ENCODE measurements at places on chromosomes 3 and 15. TPM values are rescaled to one million over a fixed set of nuclear protein-coding genes. Genes with fewer than 3 reads are reported as not detected.

The MB21D2 gene
- total RNA-seq = 5.8 TPM

The PRR20G gene
- 0.80 TPM for total RNA-seq

The PCSK6 gene
- 12.0 TPM for total RNA-seq

The A4GNT gene
- not detected for total RNA-seq

The LRRN1 gene
- total RNA-seq = not detected

The CLEC3B gene
- total RNA-seq = not detected

The CADM2 gene
- 0.10 TPM for total RNA-seq

The RARRES1 gene
- total RNA-seq = 7.6 TPM

The FBXW12 gene
- total RNA-seq = not detected

The IL17RC gene
- 29.5 TPM for total RNA-seq

The PDIA5 gene
- total RNA-seq = 30.7 TPM

The BBS4 gene
- total RNA-seq = 18.8 TPM

The BCL2A1 gene
- 10.2 TPM for total RNA-seq

The TMCO5A gene
- not detected for total RNA-seq

The KCNH8 gene
- total RNA-seq = not detected

The TNFAIP8L3 gene
- total RNA-seq = 29.1 TPM

The CRYGS gene
- 1.4 TPM for total RNA-seq

The SLC24A5 gene
- total RNA-seq = not detected

The GPX1 gene
- 292 TPM for total RNA-seq

The PLIN1 gene
- 0.12 TPM for total RNA-seq

The KBTBD8 gene
- 0.91 TPM for total RNA-seq

The LAMB2 gene
- total RNA-seq = 110 TPM

Measured in A549 treated with GW870086 at 1 μM for 4 hours (cell line).